ENCODE measurements at places on chromosomes 12 and 14.
A peak's percentile ranks its signal among the peaks of the same experiment; 100 is the strongest.

DNA sequence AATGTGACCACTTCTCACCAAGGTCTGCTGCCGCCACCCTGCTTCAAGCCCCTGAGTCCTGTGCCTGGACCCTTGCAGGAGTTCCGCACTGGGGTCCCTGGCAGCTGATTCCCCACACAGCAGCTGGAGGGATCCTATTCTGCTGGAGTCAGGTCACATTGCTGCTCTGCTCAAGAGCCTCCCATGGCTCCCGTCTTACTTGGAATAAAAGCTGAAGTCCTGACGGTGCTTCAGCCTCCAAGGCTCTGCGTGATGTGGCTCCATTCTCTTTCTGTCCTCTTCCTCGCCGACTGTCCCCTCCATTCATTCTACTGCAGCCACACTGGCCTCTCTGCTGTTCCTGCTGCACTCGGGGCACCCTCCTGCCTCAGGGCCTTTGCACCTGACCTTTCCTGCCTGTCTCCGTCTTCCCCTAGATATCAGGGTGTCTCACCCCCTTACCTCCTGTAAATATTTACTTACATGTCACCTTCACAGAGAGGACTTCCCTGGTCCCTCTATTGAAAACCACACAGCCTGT lies 7.6 kb upstream of the SDSL start:
- DNase-seq, result no peak

GRCh38 chr14:36553656-36554260 lies 28.7 kb downstream of the NKX2-8 start:
- peak; percentile 42 for DNase-seq

DNA sequence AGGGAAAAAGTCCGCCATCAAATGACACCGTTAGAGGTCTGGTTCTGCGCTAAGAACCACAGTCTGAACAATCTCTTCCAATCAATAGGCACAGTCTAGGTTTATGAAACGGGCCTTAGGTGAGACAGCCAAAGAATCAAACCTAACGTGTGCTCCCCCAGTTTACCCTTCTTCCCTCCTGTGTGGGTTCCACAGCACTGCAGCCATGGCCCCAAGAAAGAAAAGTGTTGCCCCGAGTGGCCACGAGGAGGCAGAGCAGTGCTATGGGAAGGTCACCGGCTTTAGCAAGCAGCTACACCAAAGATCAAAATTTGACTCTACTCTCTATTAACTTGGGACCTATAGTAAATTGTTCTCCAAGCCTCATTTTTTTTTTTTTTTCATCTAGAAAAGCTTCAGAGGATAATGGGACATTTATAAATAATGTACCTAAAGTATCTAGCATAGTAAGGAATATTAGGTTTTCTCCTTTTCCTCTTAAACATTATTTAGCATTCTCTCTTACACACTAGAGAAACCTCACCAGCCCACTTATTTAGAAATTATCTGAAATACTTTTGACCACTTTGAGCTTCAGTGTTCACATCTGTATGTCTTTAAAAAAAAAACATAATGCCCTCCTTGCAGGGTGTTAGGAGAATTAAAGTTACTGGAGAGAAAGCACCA lies 70.2 kb upstream of the GPHB5 start:
- peak; percentile 1 for DNase-seq

DNA sequence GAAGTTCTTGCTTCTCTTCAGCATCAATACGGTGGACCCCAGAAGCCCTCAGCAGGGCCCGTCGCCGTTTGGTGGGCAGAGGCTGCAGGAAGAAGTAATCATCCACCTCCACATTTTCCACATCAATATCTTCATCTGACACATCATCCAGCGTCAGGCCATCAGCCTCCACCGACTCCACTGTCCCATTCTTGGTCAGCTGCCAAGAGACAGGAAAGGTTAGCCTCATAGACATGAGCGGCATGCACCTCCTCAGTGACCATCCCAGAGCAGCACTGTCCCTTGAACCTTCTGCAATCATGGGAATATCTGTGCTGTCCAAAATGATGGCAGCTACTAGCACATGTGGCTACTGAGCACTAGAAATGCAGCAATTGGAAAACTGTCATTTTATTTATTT lies 15.6 kb downstream of the CSRNP2 start:
- no peak for DNase-seq

- no peak for DNase-seq
Observed at GRCh38 chr12:27534060-27534764, 10.2 kb downstream of the PPFIBP1 start.

GRCh38 chr14:95623195-95623594 lies 63.0 kb upstream of the TCL1B start:
- no peak for DNase-seq

DNA sequence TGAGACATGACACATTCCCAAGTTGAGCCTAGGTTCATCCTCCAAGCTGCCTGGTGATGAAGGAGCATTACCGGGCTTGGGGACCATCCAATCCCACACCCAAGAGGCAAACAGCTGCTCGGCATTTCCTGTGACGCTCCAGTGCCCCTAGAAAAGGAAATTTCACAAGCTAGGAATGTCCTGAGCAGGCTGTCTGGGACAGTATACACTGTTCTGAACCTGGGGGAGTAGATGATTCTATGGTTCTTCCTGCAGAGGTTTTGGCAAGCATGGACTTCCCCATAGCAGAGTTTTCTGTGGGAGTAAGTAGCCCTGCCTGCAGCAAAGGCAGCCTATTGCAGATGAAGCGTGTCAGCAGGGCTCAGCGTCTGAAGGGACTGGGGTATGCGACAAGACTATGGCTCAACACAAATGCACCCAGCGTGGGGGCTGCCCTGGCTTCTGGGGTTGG lies 47.4 kb upstream of the SRSF5 start:
- DNase-seq, result no peak

DNA sequence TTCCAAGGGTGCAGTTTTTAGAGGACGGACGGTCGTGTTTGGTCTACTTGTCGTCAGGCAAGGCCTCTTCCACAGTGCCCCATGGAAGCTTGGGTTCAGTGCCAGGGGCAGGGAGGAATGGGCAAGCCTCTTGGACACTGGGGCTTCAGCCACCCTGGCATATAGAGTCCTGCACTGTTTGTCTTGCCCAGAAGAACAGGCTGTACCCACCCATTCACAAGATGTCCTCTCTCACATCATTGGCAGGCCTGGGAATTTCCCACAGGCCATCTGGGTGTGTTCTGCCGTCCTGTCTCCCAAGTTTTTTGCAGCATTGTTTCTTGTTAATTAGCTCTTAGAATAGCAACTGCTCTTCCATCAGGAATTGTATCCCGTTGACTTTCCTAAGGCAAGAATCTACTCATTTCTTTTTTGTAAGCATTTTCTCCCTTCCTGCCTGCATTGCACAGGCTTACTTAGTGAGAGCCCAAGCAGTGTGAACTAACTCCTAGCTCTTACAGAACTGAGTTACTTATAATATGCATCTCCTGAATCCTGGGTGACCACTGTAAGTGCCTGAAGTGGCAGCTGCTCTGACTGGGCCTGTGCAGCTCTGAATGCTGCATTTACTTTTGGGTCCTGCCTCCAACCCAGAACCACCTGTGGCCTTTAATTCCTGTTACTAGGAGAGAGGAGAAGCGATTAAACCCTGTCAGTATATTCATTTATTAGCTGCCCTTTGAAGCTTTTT lies 149.4 kb upstream of the HIF1A start:
- DNase-seq, result no peak

- no peak for DNase-seq
Observed at GRCh38 chr12:46445093-46445492, 72.5 kb upstream of the SLC38A2 start.

DNA sequence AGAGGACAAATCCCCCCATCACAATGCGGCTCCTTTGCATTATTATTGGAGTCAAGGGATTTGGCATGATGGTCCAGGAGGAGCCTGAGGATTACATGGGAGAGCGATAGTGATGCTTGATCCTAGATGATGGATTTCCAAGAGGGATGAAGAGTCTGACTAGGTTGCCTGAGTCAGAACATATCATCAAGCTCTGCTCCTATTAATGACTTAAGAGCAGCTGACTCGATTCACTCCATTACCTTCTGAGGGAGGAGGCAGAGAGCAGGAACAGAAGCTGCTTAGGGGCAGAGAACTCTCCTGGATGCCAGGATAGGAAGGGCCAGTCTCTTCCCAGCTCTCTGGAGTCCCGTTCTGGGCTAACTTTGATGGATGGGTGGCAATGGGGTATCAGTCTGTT lies 54.0 kb upstream of the CISTR start:
- DNase-seq, result no peak
